ENCODE measurements at places on chromosomes 5 and 9. TPM values are rescaled to one million over a fixed set of nuclear protein-coding genes. Genes with fewer than 3 reads are reported as not detected.

ARL14EPL gene
- not detected for total RNA-seq

PCDHB8 gene
- total RNA-seq, result 2.9 TPM

OR13C3 gene
- not detected for total RNA-seq

LIFR gene
- total RNA-seq, result 24.0 TPM

- no peak for DNase-seq
Observed at GRCh38 chr5:3034881-3035280, 283.4 kb upstream of the IRX2 start.

GRCh38 chr5:171268700-171269620, 40.1 kb upstream of the TLX3 start:
- no peak for DNase-seq

- no peak for DNase-seq
Observed at GRCh38 chr5:156272139-156272538, 54.8 kb upstream of the SGCD start.

DNA sequence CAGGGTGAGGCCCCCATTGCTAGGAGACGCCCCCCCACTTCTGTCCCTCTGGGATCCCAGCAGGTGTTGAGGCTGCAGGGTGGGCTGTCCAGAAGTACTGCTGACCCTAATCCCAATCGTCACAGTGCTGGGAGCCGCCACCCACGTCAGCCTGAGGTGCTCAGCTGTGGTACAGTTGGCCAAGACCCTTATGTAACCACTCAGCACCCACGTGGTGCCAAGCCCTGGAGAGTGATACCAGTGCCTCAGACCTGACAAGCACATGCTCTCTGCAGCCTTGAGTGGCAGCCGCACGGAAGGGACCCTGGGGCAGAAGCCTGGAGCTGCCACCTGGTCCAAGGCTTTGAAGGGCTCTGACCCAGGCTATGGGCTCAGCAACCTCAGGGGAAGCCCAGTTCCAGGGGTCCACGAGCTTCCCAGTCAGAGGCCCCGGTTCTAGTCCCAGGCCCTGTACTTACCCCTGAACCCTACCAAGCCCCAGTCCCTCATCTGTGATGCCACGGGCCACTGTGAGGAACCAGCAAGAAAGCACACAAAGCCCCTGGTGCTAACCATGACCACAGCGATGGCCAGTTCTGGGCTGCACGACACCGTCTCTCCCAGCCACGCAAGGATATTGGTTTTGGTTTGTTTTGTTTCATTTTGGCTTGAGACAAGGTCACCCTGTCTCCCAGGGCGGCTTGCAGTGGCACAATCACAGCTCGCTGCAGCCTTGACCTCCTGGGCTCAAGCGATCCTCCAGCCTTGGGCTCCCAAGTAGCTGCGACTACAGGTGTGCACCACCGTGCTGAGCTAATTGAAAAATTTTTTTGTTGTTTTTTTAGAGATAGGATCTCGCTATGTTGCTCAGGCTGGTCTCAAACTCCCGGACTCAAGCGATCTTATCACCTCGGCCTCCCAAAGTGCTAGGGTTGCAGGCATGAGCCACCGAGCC, 50.7 kb downstream of the DBH start:
- DNase-seq, result no peak

DNA sequence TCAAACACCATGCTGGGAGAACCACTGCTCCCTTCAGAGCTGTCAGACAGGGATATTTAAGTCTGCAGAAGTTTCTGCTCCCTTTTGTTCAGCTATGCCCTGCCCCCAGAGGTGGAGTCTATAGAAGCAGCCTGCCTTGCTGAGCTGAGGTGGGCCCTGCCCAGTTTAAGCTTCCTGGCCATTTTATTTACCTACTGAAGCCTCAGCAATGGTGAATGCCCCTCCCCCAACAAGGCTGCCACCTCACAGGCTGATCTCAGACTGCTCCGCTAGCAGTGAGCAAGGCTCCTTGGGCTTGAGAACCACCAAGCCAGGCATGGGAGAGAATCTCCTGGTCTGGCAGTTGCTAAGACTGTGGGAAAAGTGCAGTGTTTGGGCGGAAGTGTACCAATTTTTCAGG, 205.5 kb upstream of the PTGER4 start:
- no peak for DNase-seq

- no peak for DNase-seq
Observed at GRCh38 chr5:135543485-135544304, 7.9 kb upstream of the NEUROG1 start.

DNA sequence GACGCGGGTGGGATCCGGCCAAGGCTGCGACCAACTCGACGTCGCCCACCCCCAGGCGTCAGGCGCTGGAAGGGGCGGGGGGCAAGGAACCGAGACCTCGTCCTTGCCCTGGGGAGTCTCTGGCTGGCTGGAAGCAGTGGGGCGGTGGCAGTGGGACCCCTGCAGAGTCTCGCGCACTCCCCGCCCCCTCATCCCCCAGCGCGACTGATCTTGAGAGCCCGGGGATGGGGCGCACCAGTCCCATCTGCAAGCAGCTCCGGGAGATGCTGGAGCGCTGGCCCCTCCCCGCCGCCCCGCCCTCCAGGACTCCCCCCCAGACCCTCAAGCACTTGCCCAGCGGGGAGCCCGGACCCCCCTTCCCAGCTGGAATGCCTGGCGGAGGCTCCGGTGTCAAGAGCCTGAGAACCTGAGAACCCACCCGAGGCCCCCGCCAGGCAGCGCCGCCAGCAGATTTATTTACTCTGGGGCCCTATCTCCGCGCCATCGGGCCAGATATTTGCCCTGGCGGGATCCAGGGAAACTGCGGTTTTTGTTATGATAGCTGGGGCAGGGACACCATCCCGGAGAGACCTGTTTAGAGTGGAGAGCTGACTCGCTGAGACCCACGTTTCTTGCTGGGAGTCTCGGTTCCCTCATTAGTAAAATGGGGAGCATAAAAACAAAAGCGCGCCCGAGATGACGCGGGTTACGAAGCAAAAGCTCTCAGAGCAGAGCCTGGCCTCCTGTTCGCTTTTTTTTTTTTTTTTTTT, 1.2 kb downstream of the PRRT1B start:
- no peak for DNase-seq

- no peak for DNase-seq
Observed at GRCh38 chr9:84153885-84154284, 173.3 kb downstream of the RMI1 start.

DNA sequence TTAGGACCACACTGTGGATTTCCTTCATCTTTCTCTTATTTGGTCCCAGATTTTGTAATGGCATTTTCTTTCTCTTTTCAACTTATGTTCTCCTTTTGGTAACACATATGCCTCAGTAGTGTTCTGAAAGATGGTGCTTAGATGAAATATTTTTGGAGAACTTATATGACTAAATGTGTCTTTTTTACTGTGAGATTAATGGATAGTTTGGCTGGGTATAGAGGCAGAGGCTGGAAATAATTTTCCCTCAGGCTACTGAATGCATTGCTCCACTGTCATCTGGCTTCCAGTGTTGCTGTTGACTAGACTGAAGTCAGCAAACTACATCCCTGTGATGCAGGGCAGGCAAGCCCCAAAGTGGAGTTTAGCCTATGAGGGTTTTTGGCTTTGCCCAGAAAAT, 450.9 kb downstream of the DMAC1 start:
- no peak for DNase-seq

GRCh38 chr5:173726846-173727557, 110.6 kb upstream of the BOD1 start:
- no peak for DNase-seq

DNA sequence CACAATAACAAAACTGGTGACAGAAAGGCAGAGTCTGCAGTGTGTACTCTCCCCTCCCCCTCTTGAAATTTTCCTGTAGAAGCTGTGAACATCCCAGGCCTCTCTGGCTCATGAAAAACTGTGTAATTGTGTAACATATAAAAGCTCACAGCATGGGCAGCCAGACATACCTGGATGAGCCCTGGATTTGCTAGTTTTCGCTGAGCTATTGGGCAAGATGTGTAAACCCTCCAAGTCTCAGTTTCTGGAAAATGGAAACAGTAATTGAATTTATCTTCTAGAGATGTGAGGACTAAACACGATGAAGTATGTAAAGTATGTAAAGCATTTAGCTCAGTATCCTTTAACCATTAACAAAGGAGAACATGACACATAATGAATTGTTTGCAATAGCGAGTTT, 143.2 kb upstream of the ANKH start:
- no peak for DNase-seq

DNA sequence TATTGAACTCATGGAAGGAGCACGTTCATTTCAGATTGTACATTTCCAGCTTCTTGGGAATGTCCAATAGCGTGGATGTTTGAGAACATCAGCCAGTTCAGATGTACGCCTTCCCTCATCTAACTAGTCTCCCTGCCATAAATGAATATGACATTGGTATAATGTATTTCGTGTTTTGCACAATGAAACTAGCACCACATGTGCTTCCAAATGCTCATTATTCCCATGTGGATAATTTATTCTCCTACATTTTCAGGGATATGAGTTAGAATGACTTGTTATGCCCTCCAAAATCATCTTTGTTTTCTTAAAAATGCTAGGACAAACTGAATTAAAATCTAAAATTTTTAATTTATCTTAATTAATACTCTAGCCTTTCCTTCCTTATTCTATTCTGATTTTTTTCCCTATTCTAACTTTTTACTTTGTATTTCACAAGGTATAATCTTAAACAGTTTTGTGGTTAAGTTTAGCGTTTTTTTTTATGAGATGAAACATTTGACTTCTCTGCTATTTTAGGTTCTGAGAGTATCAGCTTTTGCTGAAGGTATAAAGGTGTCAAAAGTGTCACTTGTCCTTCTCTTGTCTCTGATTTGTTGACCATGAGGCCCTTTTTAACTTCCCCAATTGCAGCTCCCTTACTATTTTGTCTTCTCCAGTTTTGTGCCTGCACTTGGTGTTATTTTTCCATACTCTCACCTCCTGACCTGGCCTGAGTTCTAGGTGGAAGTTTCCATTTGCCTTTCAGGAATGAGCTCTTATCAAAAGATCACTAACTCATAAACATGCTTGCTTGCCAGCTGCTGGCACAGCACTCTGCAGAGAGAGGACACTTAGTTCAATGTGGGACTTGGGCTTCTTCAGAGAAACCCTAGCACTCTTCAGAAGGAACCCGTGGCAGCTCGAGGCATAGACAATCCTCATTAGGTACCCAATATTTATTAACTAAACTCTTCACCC, 106.8 kb downstream of the FRMD3 start:
- peak; percentile 55 for DNase-seq

DNA sequence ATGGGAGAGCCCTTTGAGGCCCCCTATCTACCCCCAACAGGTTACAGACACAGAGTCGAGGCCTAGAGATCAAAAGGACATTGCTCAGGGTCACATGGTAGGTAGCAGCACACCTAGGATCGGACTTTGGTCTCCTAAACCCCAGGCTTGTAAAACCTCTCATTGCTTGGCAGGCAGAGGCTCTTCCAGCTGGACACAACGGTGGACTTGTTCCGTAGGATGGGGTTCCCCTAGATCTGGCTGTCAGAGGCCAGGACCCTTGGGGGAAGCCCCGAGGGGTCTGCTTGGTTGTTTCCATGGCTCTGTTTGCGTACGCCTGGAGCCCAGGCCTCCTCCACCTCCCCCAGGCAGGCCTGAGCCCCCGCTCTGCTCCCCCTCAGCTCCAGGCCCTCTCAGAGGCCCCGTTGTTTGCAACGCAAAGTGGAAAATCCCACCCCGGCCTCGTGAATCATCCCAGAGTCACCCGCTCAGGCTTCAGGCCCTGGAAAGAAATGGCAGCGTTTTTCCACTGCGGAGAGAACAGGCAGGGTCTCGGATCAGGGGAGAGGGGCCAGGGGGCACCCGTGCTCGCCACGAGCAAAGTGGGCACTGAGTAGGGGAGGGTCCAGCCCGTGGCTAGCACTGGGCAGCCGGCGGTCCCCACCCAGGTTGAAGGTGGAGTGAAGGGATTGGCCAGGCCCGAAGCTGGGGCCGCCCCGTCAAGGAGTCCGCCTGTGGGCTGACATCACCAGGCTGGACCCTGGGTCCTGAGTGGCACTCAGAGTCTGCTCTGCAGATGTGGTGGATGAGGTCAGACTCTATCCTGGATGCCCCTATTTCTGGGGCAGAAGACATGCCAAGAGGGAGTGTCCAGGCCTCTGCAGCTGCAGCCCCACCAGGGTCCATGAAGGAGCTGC, 19.8 kb downstream of the COL27A1 start:
- DNase-seq, result no peak

DNA sequence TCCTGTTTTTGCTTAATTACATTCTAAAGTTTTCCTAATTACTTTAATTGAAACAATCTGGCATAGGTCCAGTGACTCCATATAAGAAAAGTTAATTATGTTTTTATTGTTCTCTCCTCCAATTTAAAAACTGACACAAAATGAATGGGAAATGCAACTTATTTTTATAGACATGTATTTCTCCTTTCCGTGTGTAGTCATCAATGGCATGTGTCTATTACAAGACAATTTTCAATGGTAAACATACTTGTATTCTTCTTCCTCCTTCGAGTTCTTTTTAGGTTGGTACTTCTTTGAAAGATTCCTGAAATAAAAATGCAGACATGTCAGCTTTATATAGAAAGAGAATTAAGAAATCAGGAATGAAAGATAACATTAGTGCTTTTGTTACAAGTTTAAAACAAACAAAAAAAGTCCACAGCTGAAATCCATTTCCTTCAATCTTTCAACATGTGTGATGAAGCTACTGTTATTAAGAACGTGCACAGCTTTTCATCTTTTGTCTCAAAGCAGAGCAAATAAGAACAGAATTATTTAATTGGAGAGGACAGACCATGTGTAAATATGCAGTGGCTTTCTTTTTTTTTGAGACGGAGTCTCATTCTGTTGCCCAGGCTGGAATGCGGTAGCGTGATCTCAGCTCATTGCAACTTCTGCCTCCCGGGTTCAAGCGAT, 63.8 kb downstream of the FNBP1 start:
- no peak for DNase-seq

DNA sequence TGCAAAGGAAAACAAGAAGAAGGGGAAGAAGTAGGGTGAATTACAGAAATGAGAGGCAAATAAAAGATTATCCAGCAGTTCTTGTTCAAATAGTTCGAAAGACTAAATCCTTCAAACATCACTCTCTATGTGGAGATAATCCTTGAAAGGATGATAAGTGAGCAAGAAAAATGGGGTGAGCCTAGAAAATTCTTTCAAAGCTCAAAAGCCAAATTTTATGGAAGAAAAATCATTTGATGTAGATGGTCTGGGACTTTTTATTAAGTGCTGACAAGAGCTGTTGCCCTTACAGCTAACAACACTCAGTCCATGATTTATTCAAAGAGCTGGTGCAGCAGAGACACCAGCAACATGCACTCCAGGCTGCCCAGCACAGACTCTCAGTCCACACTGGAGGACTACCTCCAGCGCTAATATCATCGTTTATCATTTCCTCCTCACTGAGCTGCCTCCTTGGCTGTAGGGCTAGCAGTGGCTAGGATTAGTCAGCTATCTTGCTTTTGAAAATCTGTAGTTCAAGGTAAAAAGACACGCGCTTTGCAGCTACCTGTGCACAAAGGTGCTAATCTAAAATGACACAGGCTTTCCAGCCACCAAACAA, 264.8 kb upstream of the KIF2A start:
- DNase-seq, result no peak

GRCh38 chr9:82273121-82273520, 284.5 kb downstream of the SPATA31D1 start:
- no peak for DNase-seq
